Pancreas (tissue), 10 donors: ENCODE measurements at places on chromosomes 4 and X.

GRCh38 chr4:25863347-25863784, 578 bp upstream of the SEL1L3 start:
- peak; percentile 86 for DNase-seq

DNA sequence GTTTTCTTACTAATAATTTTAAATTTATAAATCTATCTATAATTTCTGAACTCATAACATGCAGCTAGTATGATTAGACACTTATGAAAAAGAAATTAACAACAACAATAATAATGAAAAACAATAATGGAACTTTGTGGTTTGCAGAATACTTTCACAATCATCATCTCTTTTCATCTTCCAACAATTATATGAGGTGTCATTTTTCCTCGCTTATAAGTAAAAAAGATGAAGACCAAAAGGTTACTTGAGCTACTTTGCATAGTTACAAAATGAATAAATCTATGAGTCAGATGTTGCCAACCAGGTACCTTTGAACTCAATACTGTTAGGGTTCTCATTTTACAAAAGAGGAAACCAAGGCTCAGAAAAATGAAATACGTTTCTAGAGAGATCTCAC, 98.5 kb upstream of the ELOVL6 start:
- no peak for DNase-seq

DNA sequence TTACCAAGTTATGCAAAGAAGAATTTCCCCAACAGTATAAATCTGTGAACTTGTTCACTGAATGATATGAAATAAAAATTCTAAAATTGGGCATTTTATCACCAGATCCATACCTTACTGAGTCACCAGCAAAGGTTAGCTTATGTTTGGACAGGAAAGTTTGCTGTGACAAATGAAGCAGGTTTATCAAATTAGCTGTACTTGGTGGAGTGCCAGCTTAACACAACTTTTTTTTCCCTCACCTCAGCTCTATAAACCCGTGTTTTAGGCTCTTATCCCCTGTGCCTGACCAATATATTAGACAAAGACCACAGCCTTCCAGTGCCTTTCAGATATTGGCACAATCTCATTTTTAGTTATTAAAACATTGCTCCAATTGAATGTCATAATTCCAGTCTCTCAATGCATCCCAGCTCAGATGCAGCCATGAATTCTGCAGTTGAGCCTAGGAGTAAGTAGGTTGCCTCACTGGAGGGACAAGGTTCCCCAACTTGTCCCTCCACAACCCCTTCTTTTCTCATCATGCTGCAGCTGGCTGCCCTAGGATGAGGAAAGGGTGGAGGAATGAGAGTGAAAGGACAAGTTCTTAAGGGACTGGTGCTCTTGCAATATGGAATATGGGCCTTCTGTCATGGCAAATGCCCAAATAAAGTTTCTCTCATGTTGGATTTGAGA, 27.0 kb upstream of the PDGFC start:
- no peak for DNase-seq

DNA sequence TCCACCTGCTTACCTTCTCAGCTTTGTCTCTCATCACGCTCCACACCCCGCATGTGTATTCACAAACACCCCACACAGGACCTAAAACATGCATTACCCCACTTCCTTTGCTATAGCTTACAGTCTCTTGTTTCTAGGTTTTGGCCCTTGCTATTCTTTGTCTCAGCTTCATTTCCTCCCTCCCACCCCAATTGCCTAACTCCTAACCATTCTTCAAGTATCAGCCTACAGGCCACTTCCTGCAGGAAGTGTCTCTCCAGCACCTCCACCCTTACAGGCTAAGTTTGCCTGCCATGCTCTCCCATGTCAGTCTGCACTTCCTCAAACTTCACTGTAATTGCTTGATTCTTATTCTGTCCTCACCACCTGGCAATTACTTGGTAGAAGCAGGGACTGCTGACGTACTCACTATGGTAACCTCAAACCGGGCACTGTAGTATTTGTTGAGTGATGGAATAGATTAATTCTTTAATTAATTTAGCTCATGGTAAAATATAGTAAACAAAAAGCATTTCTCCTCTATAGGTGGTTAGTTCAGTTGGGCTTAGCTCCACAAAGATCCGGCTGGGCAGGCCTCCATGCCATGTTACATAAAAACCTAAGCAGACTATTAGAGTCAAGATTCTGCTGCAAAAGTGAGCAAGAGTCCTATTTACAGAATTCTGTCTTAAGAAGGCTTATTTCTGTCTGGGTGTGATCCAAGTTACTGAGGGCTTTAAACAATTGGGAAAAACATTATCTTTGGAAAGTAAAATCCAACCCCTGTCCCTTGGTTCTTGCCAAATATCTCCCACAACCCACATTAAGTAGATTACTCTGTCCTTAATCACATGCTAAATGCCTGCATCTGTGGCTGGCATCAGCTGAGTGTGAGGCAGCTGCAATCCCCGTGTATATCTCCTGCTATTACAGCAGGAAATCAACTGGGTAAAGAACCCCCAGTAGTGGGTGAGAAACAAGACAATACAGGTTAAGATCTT, 124.7 kb upstream of the CPEB2 start:
- no peak for DNase-seq

GRCh38 chrX:72694170-72694569, 19.9 kb downstream of the PHKA1 start:
- no peak for DNase-seq

- DNase-seq: no peak
Measured at GRCh38 chrX:8418301-8418700, 46.3 kb upstream of the VCX3B start.

- no peak for DNase-seq
Measured at GRCh38 chr4:182875453-182876405, 41.5 kb downstream of the DCTD start.

DNA sequence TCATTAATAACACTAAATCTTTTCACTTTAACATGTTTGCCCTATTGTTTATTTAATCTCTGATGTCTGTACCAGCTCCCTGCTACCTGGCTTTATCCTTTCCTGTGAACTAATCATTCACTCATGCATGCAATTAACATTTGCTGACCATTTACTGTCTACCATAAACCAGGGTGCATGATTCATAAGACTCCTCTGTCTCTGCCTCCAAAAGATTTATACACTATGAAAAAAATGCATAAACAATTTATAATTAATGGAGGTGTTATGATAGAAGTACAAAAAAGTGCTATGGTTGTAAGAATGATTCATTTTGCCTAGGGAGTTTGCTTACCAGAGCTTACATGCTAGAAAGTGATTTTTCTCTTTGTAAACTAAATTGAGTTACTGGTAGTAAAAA, 24.5 kb upstream of the CPEB2 start:
- DNase-seq: no peak

DNA sequence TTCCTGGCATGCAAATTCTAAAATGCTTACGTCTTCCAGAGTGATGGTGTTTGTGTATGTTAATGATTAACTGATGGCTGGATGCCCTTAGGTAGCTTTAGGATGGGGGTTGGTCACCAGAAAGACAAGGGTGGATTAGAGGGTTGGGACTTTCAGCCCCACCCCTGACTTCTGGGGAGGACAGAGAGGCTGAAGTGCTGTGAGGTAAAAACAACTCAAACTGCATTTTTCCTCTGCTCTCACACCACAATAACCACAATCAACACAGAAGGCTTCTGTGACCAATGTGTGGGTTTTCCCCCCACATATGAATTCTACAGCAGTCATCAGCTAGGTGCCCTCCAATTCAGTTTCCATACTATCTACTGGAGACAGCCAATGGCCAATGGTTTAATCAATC, 18.7 kb upstream of the DDIT4L start:
- no peak for DNase-seq

DNA sequence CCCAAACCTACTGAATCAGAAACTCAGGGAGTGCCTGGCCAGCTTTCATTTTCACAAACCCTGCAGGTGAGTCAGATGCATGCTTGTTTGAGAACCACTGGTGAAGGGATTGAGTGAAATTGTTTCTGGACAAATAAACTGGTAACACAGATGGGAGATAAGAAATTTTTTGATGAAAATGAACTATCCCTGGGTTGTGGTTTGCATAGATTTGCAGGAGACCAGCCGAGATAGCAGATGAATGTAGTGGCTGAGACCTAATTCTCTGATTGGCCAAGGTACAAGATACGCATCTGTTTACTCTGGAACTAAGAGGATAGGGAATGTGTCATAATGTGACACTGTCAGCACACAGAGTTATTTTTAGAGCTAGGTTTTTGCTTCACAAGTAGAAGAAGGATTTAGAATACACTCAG, 117.8 kb upstream of the NOCT start:
- DNase-seq: no peak
